ENCODE measurements at places on chromosomes 2 and 18. TPM values are rescaled to one million over a fixed set of nuclear protein-coding genes. Genes with fewer than 3 reads are reported as not detected.

The CENPA gene
- polyA plus RNA-seq = 16.9 TPM

The HOXD12 gene
- 0.42 TPM for polyA plus RNA-seq

The POTEI gene
- 0.14 TPM for polyA plus RNA-seq

The CD207 gene
- 0.08 TPM for polyA plus RNA-seq

The GCG gene
- not detected for polyA plus RNA-seq

The DCTN1 gene
- 137 TPM for polyA plus RNA-seq

The CPLX4 gene
- 0.11 TPM for polyA plus RNA-seq

The SEPTIN2 gene
- 574 TPM for polyA plus RNA-seq

The LRP1B gene
- polyA plus RNA-seq = 0.88 TPM

The CNOT11 gene
- 50.7 TPM for polyA plus RNA-seq

The TFCP2L1 gene
- 57.6 TPM for polyA plus RNA-seq

All from right renal cortex interstitium (tissue), 3 donors.